ENCODE measurements at places on chromosomes 5 and 9. TPM values are rescaled to one million over a fixed set of nuclear protein-coding genes. Genes with fewer than 3 reads are reported as not detected.

GRCh38 chr5:151612689-151613427, 21.7 kb upstream of the FAT2 start:
- peak; percentile 75 for DNase-seq

The ADAMTS16 gene
- not detected for total RNA-seq

The GMCL2 gene
- not detected for total RNA-seq

The MLANA gene
- not detected for total RNA-seq

- DNase-seq: no peak
Observed at GRCh38 chr9:19397845-19398244, 11.0 kb upstream of the ACER2 start.

GRCh38 chr9:113163001-113163400, 12.2 kb downstream of the SLC31A2 start:
- no peak for DNase-seq

DNA sequence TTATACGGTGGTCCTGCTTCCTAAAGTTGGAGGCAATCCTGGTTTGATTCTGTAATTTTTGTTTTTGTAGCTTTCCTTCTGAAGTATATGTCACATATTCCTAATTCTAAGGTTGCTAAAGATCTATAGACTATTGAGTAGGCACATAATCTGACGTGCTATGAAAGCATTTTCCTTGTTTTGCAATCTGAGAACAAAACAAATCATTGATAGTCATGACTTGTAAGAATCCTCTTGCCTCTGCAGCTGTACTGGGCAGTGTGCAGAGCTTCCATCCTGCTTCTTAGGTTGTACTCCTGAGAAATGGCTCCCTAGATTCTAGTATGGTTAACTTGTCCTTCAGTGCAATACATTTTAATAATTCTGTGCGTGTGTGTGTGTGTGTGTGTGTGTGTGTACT, 35.4 kb downstream of the SEMA6A start:
- no peak for DNase-seq

The ADGRD2 gene
- not detected for total RNA-seq

DNA sequence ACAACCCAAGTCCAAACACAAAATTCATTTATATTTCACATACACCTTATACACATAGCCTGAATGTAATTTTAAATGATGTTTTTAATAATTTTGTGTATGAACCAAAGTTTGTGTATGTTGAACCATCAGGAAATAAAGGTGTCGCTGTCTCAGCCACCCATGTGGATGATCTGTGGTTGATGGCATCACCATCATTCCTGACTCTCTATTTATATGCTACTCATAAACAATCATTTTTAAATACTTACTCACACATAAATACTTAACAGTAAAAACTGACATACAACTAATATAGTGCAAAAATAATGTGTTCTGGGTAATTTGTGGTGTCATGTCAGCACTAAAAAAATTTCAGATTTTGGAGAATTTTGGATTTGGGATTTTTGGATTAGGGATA, 38.4 kb downstream of the SMC5 start:
- DNase-seq: no peak

The TAF11L6 gene
- total RNA-seq: not detected

The CMYA5 gene
- 0.26 TPM for total RNA-seq

The MAML1 gene
- 20.3 TPM for total RNA-seq

DNA sequence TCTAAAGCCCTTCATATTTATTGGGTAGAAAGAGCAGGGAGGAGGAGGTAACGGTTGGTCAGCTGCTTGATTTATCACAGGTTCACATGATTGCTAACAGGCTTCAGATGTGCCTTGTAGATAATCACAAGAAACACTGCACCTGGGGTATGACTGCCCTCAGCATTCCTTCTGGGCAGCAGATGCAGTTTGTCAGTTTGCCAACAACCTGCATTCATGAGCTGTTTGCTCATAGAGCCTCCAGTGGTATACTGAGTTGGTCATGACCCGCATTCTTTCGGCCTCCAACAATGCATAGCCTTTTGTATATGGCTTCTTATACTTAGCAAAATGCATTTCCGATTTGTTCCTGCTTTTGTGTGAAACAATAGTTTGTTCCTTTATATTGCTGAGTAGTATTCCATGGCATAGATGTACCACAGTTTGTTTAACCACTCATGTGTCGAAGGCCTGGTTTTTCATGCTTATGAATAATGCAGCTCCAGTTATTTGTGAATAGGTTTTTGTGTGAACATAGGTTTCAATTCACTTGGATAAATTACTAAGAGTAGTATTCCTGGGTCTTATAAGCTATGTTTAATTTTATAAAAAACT, 83.6 kb downstream of the ARHGEF28 start:
- DNase-seq: no peak

The CDC26 gene
- total RNA-seq: 50.9 TPM

DNA sequence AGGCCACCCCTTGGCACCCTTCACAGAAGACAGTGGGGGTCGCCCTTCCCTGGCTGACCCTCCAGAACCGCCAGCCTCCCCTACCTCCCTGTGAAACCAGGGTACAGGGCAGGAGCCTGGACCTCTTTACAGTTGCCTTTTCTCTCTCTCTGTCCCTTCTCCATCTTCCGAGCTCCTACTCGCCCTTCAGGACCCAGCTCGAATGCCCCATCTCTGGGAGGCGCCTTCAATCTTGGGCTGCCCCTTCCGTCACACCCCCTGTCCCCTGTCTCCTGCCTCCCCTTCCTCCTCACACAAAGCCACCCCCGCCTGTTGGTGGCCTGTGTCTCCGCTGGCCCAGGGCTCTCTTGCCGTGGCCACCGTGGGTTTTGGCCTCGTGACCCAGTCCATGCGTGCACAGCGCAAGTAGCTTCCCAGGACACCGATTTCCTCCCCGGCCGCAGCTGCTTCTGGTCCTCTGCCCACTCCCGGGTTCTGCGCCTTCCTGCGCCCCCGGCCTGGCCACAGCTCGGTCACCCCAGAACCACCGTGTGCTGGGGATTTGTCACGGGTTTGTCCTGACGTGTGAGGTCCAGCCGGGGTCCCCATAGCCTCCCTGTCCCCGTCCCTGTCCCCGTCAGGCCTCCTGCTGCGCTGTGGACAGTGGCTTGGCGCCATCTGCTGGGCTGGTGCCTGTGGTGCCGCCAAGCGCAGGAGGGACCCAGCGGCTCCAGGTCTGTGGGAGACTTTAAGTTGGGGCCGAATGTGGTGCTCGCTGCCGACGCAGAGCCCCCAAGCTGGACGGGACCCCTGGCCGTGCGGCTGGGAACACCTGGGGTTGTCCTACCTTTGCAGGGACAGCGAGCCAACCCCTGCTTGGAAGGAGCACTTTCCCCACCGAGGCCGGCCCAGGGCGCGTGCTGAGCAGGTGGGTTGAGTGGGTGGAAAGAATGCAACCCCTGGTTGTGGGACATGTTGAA, 4.0 kb upstream of the TMEM250 start:
- DNase-seq: peak; percentile 83

The CD14 gene
- total RNA-seq: 0.62 TPM

GRCh38 chr5:154097031-154097430, 58.3 kb downstream of the MFAP3 start:
- DNase-seq: no peak

DNA sequence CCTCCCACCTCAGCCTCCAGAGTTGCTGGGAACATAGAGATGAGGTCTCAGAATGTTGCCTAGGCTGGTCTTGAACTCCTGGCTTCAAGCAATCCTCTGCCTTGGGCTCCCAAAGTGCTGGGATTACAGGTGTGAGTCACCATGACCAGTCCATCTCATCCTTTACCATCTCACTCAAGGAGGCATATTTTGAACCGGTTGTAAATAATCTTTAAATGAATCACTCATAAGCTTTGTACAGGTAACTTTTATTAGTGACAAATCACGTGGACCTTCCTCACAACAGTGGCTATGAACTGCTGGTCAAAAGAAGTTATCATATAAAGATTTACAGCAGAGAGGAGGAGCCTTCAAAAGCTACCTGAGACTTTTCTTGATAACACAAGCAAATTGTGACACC, 70.7 kb downstream of the RFK start:
- DNase-seq: no peak

DNA sequence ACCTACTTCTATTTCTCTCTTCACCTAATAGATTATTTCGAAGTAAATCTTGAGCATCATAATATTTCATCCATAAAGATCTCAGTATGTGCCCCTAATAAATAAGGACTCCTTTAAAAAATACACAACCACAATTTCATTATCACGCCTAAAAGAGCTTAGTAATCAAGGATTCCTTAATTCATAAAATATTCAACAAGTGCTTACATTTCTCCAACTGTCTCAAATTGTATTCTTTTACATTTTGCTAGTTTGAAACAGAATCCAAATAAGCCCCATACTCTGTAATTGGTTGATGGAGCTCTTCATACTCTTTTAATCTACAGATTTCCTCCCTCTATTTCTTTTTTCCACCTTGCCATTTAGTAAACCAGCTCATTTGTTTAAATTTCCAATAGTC, 317.6 kb downstream of the NDUFS4 start:
- DNase-seq: no peak

GRCh38 chr5:50667653-50668595, 1.5 kb downstream of the PARP8 start:
- DNase-seq: peak; percentile 90

GRCh38 chr5:167378894-167379723, 912.3 kb upstream of the WWC1 start:
- DNase-seq: no peak

The PFN3 gene
- total RNA-seq: not detected

GRCh38 chr9:106324053-106324585, 538.8 kb upstream of the ZNF462 start:
- DNase-seq: no peak

- DNase-seq: no peak
Observed at GRCh38 chr5:102624405-102624804, 125.6 kb upstream of the SLCO6A1 start.

DNA sequence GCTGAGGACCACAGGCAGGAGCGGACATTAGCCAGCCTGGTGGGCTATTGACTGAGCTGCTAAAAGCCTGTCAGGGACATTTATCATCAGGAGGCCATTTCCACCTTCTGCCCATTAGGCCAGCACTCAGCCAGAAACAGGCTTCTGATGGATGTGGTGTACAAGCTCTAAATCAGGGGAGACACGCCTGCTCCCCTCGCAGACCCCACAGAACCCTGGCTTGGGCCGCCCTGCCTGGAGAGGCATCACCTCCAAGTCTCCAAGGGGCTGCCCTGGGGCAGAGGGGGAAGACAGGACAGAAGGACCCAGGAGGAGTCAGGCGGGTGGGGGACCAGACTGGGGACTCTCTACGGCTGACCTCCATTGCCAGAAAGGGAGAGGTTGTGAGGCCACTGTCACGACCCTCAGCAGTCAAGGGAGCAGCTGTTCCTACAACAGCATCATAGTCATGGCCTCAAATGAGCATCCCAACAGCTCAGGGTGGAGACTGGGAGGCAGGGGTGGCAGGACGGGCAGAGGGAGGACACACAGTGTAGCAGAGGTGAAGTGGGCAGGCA, 24.0 kb upstream of the TRIM14 start:
- DNase-seq: no peak

The CBY3 gene
- total RNA-seq: 0.67 TPM

- no peak for DNase-seq
Observed at GRCh38 chr5:119270960-119271757, 84.7 kb upstream of the TNFAIP8 start.
